Stimulated activated CD4-positive, alpha-beta T cell treated with anti-CD3 and anti-CD28 coated beads, Interleukin-1b, Interleukin-23, amount 100 ng/mL, for 4 hours (primary cell): ENCODE measurements at places on chromosomes 13 and 19.

DNA sequence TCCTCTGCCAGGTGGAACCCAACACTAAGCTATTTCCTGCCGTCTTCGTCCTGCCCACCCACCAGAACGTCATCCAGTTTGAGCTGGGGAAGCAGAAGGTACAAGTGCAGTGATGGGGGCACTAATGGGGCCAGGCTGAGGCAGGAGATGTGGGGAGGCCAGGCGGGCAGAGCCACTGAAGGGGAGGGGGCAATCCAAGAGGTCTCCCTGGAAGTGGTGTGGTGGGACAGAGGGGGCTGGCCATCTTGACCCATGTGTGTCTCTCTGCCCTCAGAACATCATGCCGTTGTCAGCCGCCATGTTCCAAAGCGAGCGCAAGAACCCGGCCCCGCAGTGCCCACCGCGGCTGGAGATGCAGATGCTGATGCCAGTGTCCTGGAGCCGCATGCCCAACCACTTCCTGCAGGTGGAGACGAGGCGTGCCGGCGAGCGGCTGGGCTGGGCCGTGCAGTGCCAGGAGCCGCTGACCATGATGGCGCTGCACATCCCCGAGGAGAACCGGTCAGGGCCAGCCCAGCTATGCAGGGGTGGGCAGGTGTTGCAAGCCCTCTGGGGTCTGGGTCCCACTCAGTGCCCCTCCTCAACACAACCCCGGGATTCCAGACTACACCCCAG is 49.6 kb downstream of the RYR1 start:
- no peak for DNase-seq

DNA sequence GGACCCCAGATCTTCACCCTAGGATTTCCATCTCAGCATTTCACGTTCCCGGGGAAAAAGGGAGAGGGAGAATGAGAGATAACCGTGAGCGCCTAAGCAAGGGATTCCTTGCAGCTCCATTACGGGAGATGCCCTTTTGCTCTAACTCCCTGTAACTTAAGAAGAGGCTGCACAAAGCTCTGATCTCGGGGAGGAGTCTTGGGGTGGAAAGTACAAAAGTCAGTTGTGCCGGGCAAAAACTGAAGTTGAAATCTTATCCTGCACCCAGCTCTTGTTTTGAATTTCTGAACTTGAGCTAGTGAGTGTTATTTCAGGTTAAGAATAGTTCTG is 256.4 kb upstream of the SOX21 start:
- no peak for DNase-seq

DNA sequence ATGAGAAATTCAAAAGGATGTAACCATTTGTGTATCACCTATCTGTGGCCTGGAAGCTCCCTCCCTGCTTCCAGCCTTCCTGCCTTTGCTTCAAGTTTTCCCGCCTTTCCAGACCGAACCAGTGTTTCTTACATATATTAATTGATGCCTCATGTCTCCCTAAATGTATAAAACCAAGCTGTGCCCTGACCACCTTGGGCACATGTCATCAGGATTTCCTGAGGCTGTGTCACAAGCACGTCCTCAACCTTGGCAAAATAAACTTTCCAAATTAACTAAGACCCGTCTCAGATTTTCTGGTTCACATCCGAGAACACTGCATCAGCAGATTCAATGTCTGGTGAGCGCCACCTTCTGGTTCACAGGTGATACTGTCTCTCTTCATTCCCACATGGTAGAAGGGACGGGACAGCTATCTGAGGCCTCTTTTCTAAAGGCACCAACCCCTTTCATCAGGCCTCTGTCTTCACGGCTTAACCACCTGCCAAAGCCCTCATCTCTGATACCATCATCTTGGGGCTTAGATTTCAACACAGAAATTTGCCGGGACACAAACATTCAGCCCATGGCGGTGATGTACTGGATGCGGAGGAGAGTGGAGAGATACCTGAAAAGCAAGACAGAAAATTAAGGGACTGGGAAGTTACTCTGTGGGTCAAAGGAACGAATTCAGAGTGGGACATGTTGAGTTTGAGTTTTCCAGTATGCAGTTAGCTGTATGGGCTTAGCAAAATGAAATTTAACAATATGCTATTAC is 58.7 kb upstream of the PABPC3 start:
- peak; percentile 14 for DNase-seq

- no peak for DNase-seq
These were observed 128.1 kb downstream of the EFNB2 start for GRCh38 chr13:106407338-106407737.

- DNase-seq, result no peak
These were observed 124.5 kb downstream of the KCTD15 start for GRCh38 chr19:33921165-33921564.

DNA sequence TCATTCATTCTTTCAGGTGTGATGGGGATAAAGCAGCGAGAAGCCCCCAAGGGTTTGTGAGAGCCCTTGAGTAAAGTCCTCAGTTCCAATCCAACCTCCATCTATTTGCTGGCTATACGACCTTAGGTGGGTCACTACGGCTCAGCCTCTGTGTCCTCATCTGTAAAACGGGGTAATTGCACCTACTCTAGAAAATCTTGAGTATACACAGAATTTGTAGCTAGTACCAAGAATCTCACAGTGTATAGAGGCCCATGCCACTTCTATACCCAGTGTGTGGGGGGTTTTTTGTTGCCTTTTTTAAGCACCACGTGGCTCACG is 406 bp upstream of the DNMT1 start:
- DNase-seq, result no peak

GRCh38 chr13:43846496-43847158 is 32.9 kb downstream of the CCDC122 start:
- DNase-seq, result no peak

DNA sequence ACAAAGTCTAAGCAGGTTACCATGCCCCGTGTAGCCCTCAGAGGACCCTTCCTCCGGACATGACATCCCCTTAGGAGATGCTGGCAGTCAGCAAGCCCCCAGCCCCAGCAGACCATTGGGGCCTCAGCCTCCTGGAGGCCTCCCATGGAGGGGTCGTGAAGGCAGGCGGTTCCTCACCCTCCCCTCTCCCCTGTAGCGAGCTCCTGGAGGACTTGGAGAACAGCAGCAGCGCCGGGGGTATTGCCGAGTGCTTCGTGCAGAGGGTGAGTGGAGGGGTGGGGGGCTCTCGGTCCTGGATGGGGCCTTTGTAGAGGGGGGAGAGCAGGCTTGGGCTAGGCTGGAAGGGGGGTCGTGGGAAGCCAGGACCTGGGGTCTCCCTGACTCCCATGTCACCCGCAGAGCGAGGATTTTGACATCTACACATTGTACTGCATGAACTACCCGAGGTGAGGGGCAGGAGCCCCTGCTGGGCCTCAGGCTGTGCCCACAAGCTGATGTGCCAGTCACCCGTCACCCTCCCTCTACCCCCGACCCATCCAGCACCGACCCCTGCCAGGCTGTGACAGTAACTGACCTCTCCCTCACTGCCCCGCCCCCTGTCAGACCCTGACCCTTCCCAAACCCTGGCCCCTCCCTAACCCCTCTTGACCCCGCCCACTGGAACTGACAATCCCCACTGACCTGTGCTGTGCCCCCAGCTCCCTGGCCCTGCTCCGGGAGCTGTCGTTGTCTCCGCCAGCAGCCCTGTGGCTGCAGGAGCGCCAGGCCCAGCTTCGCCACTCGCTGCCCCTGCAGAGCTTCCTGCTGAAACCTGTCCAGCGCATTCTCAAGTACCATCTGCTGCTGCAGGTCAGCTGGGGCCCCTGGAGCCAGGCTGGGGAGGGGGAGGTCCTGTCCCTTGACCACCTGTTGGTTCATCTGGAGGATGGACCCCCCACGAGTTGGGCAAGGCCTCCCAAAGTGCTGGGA is 4.0 kb downstream of the PLEKHG2 start:
- no peak for DNase-seq
